Fibroblast of the aortic adventitia (primary cell): ENCODE measurements at places on chromosomes 1 and 21.

DNA sequence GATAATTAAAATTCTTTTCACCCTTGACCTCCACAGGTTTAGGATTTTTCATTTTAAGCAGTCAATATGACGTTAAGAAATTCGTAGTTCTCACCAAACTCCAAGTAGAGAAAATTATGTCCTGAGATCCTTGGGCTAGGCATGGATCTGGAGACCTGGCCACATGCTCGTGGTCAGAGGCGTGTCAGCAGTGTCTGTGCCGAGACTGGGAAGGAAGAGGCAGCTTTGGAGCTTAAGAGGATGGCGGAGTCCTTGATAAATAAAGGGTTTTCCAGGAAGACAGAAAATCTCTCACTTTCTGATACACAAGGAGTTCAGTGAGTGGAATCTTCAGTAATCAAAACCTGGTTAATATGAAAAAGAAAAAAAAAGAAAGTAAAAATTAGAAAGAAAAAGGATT lies 17.0 kb downstream of the RHOU start:
- no peak for DNase-seq

GRCh38 chr21:14763695-14764064 lies 217.6 kb upstream of the SAMSN1 start:
- no peak for DNase-seq

DNA sequence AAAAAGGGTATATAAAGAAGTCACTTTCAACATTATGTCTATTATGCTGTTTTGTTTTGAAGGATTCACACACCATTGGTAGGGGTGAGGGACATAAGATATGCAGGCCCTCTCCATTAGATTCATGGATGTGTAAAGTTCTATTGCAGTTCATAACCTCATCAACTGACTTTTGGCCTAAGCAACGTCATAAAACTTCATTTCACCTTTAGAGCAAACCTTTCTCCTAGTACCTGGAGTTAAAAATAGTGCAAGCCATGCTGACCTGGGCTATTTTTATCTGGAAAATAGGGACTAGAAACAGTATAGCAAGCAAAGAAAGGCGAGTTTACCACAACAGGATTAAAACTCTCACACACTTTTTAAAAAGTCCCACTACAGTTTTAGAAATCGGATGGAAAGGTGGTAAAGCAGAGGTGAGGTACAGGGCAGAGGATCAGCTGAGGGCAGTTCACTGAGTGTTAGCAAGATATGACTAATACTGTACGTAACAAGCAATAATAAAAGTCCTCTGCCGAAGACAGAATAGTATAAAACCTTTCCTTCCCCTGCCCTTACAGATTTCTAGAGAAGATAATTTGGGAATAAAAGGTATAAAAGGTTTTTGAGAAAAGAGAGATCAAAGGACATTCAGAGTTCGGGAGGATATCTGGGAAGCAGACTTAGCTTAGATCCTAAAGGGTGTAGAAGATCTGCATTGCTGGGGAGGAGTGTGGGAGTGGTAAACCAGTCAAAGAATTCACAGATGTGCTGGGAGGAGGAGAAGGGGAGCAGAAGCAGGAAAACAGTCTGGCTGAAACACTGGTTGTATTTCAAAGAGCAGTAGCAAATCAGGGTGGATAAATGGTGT lies 14.3 kb downstream of the EGLN1 start:
- DNase-seq = peak; percentile 57

DNA sequence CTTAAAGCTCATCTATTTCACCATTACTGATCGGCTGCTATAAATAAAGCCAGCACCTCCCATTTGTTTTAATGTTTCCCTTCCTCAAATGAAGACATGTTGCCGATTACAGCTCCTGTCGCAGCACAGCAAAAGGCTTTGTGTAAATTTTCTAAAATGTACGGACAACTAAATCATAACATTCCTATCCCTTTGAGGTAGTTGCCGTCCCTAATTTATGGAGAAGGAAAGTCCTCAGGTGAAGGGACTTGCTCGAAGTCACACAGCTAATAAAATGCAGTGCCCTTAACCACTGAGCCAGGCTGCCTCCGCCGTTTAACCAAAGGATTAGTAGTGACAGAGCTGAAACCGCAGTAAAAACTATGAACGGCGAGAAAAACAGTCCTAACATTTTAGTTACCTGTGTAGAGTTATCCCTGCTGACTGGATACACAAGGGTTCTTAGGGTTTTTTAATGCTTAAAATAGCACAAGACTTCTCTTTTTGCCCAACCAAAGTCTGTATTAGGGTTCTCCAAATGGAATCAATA lies 871 bp downstream of the PINK1 start:
- no peak for DNase-seq

- no peak for DNase-seq
Observed at GRCh38 chr1:217138799-217139466, 415.7 kb upstream of the ESRRG start.

- no peak for DNase-seq
Observed at GRCh38 chr1:23843644-23844043, 18.4 kb upstream of the HMGCL start.

DNA sequence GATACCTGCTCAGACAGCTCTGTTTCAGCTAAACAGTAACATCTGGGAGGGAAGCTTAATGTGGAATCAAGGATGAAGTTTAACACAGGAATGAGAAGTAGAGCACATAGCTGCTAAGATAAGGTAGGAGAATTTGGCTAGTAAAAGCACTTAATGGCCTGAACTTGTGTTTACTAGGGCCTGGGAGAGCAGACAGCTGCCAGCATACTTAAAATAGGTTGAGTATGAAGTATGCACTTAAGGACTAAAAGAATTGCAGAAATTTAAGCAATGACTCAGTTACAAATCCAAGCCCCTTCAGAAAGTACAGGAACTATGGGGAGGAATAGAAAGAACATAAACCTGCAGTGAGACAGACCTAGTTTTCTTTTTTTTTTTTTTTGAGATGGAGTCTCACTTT lies 53.0 kb downstream of the BACH1 start:
- DNase-seq = peak; percentile 93

GRCh38 chr1:156556354-156556753 lies 16.0 kb downstream of the IQGAP3 start:
- DNase-seq = no peak

GRCh38 chr1:106925750-106926149 lies 130.7 kb upstream of the PRMT6 start:
- DNase-seq = no peak

DNA sequence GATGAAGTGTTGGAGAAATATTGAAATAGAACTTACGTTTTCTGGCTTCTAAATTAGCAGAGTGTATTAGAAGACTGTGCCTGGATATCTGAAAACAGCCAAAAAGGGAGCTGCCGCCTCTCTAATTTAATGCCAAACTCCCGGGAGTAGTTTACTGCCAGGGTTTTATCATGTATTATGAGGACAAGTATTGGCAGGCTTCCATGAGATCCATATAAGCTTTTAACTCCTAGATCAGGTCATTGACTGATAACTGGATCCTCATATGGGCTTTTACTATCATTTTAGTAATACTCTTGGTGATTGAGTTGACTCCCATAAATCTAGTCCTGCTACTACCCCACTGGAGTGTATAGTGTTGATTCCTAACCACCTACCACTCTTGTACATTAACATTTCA lies 178.4 kb upstream of the CXADR start:
- DNase-seq = no peak

DNA sequence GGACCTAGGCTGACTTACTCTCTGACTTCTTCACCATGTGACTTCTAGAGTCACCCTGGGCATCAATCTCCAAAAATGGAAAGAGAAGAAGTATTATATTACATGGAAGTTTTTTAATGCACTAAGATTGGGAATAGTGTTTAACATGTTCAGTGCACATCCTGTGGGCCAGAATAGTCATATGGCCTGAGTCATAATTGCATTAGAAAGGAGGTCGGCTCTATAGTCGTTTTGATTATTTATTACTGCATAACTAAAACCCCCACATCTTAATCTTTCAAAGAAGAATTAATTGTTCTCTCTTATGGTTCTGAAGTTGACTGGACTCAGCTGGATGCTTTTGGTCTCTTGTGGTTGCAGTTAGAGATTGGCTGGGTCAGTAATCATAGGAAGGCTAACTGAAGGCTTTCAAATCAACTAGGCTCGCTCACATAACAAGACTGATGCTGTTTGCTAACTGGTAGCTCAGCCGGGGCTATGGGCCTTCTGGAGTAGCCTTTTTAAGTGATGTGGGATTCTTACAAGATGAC lies 810.6 kb upstream of the ADGRL4 start:
- DNase-seq = no peak

DNA sequence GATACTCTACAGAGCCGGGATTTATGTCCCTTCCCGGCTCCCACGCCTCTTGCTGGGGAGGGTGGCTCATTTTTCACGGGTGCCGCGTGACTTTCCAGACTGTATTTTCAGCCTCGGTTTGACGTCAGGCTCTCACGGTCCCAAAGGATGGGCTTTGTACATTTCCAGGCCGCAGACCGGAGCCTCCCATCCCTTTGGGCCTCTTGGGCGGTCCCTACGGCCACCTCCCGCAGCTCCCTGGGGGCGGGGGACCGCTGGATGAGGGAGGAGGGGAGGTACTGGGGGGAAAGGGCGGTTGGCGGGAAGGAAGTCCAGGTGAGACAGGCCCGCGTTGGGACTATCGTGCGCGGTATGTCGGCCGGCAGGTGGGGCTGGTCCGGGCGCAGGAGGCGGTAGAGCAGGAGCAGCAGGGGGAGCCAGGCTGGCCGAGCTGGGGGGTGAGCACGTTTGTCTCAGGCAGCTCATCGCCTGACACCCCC lies 17.9 kb downstream of the UBL4B start:
- DNase-seq = peak; percentile 40

DNA sequence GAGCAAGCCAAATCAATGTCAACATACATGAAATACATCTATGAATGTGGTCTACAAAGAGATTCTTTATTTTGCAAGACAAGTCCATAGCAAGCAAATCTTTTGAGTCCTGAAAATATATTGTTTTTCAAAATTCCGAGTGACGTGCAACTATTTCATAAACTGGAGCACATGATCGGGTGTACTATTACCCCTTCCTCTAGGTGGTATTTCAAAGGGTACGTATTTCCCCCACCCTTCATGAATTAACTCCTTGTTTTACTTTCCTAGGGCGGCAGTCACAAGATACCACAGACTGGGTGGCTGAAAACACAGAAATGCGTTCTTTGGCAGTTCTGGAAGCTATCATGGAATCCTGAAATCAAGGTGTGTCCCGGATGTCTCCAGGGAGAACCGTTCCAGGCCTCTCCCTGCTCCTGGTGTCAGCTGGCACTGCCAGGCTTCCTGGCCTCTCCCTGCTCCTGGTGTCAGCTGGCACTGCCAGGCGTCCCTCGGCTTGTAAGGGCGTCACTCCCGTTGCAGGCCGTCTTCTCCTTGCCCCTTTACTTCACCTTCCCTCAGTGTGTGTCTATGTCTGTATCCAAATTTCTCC lies 55.3 kb downstream of the RIPK4 start:
- DNase-seq = no peak

DNA sequence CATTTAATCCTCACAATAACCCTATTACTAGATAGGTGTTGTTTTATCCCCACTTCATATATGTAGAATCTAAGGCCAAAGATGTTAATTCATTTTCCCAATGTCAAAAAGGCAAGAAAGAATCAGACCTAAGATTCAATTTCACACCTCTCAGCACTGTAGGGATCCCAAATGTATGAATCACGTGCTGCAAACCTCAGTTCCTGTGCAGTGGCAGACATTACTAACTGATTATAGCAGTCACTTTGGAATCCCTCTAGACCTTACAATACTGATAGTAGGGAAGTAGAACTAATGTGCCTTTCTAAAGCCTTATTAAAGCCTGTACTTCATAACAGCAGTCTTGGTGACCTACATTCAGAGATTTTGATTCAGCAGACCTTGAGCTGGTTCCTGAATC lies 2.3 kb downstream of the C1orf87 start:
- peak; percentile 14 for DNase-seq

DNA sequence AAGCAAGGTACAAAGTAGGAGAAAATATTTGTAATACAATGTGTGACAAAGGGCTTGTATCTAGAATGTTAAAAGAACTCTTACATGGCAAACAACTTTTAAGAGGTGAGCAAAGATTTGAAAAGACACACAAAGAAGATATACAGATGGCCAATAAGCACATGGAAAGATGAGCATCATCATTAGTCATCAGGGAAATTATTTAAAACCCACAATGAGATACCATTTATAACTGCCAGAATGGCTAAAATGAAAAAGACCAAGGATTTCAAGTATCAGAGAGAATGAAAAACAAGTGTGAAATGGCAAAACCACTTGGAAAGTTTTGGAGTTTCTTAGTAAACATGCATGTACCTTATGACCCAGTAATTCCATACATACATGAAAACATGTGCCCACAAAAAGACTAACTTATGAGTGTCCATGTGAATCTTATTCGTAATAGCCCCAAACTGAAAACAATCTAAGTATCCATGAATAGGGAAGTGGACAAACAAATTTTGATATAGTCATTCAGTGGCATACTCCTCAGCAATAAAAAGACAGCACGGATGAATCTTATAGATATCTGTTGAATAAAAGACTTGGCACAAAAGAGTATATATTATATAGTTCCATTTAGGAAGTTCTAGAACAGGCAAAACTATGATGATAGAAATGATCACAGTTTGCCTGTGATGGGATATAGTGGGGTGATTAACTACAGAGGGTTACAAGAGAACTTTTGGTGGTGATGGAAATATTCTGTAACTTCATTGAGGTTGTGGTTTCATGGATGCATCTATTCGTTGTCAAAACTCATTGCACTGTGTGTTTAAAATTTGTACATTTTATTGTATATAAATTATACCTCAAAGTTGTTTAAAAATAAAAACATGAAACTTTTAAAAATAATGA lies 82.0 kb downstream of the DISP1 start:
- DNase-seq = peak; percentile 47

- peak; percentile 75 for DNase-seq
Observed at GRCh38 chr1:33384040-33384812, 46.7 kb downstream of the PHC2 start.

DNA sequence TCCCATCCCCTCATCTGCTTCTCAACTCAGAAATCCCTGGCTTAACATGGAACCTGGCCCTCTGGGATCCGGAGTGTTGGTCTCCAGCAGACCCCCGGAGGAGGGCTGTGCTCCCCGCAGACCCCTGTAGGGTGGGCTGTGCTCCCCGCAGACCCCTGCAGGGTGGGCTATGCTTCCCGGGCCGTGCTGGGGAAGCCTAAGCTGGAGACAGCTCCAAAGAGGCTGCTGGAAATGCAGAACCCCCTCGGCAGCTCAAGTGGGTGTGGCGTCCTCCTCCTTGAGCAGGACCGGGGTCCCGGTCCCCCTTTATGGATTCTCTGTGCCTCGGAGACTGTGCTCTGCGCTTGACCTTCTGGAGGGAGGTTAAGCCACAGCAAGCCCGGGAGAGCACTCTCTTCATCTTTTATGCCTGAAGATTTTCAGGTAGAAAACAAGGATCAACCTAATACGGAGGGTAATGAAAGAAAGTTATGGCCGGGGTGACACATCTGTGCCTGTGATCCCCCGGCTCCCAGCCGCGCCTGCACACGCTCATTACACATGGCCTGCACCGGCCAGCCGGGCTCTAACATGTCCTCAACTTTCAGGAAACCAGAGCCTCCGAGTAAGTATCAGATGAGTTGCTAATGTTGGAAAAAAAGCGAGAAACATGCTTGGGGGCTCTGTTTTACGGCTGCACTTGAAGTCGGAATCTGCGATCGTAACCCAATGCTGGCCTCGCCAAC lies 87.7 kb upstream of the ACTRT2 start:
- no peak for DNase-seq
